ENCODE measurements at places on chromosomes 7 and 10.

GRCh38 chr7:22666732-22667131 lies 60.3 kb upstream of the IL6 start:
- no peak for DNase-seq

GRCh38 chr10:14040787-14041631 lies 289.7 kb downstream of the FRMD4A start:
- DNase-seq = no peak

DNA sequence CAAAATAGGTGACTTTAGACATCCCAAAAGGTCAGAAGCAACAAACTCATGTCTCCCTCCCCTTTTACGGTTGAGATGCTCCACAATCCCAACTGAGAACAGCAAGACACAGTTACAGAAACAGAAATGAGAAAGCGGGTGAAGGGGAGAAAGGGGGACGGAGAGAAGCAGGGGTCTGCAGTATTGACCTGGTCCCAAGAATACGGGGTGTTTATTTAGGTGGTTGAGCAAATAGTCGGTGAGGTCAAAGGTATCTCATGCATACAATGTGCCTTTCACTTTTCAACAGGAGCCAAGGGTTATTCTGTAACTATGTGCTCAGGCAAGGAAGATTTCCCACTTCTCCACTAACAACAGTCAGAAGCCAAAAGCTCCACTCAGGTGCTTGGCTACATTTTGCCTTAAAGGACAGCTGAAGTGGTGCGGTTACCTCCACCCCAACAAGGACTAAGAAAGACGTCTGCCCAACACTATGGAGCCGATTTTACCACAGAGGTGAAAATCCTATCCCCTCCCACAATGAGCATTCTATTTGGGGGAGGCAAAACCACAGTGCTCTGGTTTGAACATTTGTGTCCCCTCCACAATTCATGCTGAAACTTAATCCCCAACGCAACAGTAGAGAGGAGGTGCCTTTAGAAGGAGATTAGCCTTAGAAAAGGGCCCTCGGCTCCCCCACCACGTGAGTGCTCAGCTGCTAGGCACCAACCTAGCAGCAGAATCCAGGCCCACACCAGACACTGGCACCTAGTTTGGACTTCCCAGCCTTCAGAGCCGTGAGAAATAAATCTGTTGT lies 77.9 kb downstream of the PARD3 start:
- DNase-seq = no peak

DNA sequence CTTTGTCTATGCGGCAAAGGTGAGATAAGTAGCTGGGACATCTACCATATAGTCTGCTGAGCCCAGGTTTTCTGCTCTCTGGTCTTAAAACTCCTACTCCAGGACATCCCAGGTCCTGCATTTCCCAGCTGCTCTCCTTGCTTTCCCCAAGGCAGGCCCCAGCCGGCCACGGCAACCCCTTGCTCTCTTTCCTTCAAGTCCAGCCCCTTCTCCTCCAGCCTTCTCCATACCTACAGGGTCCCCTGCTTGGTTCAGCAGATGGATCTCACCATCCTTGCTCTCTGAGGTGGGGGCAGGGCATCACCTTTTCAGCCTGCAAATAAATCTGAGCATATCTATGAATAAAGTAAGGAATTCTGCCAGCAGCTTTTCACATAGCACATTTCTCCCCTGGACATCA lies 8.7 kb downstream of the GIMAP5 start:
- DNase-seq = no peak

- DNase-seq = no peak
Measured at GRCh38 chr7:117937753-117938483, 64.7 kb upstream of the CTTNBP2 start.

GRCh38 chr7:158470336-158470735 lies 117.3 kb downstream of the PTPRN2 start:
- DNase-seq = no peak

DNA sequence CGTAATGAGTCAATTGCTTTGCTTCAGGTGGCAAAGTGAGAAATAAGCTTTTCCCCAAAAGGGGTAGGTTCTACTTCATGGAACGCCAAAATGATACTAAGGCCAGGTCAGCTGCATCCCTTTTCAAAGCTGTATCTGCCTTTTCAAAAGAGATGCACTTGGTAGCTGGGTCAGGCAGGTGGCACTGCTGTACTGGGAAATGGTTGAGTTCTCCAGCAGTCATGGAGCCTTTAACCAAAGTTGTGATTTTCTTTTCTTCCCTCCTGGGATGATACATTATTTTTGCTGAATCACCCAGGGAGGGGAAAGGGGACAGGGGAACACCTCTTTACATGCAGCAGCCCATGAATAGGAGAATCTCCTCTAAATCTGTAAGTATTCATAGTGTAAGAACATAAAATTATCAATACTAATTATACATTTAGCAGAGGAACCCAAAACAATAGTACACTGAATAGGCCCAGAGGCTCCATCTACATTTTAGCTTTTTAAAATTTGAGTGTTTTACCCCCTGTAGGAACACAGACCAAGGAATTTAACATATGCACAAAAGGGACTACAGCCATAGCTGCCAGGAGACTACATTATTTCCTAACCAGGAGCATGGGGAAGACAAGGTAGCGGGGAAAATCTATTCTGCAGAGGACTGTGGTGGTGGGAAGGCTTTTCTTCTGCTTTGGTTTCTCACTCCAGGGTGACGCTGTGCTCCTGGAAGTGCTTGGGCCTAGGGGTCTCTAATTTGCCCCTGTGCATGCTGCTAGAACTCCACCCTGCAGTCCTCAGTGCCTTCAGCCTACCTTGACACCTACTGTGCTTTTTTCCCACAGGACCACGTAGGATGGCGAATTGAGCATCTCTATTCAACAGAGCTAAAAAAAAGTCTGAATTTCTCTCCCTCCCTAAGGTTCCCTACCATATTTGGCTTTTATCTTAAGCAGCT lies 6.4 kb upstream of the GPR22 start:
- peak; percentile 12 for DNase-seq

GRCh38 chr7:33040803-33041516 lies 21.6 kb downstream of the NT5C3A start:
- DNase-seq = no peak

DNA sequence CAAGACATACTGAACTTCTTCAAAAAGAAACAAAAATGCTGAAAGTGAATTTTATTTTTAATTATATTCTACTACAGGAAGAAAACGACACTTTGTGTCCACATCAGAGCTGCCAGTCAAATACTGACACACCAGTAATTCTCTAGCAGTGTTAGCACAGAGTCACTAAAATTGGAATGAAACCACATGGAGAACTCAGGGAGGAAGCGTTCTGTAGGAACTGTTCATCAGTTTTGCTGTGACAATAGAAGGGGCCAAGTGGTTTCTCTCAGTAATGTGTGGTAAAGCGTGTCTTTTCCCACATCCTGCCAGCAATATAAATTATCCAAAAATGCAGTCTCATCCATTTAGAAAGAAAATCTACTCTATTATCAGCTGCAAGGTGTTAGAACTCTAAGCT lies 683.3 kb downstream of the GRM8 start:
- DNase-seq = no peak

DNA sequence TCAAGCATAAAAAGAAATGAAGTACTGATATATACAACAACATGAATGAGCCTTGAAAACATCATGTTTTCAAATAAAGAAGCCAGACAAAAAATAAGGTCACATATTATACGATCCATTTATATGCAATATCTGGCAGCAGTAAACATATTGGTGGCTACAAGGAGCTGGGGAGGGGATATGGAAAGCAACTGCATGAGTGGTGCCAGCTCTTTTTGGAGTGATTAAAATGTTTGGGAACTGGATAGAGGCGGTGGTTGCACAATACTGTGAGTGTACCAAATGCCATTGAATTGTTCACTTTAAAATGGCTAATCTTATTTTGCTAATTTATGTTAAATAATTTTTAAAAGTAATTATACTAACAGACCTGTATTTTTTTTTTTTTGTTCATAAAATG lies 481.7 kb downstream of the PCDH15 start:
- DNase-seq = no peak

DNA sequence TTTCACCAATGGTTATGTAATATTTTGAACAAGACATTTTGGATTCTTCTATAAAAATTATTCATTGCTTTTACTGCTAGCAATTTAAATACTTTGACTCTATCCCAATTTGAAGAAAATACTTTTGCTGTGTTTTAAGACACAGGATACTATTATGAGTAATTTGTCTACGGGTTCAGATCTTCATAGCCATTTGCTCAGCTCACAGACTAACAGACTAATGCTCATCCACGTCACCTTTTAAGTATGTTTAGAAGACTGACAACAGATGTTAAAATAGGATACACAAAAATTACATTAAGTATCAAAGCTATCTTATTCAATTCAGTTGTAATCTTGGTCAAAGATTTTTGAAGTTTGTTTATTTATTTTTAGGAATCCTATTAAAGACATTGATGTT lies 251.3 kb upstream of the CHRM2 start:
- no peak for DNase-seq

DNA sequence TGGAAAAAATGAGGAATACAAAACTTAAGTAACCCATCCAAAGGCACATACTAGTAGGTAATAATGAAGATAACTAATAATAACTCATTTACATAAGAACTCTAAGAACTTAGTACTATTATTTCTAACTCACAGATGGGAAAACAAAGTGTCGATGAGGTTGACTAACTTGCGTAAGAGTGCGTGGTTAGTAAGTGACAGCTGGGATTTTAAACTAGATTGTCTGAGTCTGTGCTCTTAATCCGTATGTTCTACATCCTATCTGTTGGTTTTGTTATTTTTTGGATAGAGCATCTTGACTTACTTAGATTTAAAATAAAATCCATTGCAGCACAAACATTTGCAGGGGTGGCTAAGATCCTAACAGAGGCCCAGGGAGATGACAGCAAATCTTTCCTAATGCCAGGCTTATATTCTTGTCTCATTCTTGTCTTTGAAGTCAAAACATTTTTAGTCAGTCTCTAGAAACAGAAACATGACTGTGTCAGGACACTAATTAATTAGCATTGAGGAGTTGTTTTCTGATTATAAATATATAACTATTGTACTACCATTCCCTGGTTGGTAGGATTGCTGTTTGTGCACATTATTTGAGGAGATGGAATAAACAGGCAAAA lies 11.7 kb downstream of the RPA3 start:
- DNase-seq = no peak

DNA sequence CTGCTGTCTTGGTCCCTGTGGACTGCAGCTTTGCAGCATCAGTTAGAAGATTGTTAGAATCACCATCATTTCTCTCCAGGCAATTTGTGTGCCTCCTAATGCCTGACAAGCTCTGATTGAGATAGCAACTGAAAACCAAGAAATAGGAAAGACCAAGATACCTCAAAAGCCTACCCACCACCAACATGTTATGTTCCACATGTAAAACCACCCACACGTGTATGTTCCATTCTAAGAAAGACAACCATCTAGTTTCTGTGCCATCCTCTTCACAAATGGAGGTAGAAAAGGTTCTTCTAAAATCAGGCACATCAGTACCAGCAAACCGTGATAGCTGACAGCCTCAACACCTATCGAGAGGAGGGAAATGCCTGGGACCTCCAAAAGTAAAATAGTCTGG lies 46.9 kb downstream of the TASOR2 start:
- DNase-seq = no peak

GRCh38 chr7:47647181-47647917 lies 65.4 kb upstream of the TNS3 start:
- DNase-seq = no peak

DNA sequence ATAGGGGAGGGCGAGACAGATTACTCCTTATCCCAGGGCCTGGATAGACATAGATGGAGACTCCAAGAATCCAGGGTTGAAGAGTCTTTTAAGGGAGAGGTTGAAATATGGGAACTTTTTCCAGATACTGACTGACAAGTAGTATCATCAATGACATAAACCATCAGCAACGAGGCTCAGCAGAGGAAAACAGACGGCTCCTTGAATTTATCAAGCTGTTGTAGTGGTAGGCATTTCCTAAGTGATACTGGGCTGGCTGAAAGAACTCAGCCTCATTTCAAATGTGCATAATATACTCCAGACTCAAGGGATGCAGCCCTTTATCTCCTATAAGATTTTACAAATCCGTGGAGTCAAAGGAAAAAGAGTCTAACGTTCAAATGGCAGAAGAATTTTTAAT lies 150.5 kb downstream of the FANK1 start:
- no peak for DNase-seq

DNA sequence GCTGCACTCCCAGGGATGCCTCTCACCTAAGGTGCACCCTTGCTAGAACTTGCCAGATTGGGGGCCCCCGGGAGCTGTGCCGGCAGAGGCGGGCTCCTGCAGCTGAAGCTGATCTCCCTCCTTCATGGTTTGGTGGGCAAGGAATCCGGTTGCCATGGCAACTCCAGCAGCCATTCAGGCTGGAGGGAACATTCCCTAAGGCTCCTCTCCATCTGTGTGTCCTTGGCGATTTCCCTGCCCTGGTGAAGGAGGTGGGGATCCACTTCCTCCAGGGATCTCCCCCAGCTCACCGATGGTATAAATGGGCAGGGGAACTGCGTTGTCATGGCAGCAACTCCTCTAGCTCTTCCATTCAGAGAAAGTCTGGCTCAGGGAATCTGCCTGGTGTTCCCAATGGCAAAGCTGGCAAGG lies 49.6 kb upstream of the GPR158 start:
- peak; percentile 50 for DNase-seq

GRCh38 chr10:120632047-120632446 lies 175.0 kb downstream of the PLPP4 start:
- no peak for DNase-seq

DNA sequence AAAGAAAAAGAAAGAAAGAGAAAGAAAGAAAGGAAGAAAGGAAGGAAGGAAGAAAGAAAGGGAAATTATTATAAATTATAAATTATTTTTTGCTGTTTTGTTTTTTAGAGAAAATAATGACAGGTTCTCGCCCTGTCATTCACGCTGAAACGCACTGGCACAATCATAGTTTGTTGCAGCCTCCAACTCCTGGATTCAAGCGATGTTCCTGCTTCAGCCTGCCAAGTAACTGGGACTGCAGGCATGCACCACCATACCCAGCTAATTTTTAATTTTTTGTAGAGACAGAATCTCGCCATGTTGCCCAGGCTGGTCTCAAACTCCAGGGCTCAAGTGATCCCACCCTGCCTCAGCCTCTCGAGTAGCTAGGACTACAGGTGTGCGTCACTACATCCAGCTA lies 21.6 kb downstream of the MMD2 start:
- DNase-seq = no peak

DNA sequence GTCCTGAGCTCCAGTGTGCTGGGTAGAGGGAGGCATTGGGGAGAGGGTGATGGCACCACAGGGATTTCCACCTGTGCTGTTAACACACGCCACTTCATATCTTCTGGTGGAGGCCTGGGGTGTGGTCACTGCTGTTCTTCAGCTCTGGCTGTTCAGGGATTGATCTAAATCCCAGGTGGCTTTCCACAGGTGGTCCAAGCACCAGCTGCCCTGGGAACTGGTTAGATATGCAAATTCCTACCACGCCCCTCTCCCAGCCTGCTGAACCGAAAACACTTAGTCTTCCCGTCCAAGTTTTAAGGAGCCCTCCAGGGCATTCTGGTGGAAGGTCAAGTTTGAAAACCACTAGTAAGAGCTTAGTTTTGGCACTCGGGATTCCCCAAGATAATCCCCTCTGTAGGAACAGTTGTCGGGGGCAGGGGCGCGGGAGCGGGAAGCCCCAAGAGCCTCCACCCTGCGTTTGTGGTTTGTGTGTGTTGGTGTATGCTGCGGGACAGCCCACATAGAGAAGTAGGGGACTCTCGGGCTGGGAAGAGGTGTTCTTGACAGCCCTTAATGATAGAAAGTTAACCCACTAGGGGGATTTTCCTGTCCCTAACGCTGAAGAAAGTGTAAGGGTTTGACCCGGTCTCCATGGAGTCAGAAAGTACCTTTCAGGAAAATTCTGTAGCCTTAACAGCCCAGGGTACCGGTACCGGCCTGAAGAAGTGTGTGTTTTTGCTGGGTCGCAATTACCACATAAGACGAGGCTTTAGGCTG lies 5.1 kb downstream of the DEPP1 start:
- DNase-seq = no peak
